BE2C (cell line): ENCODE measurements at places on chromosomes 7 and 10.
A peak's percentile ranks its signal among the peaks of the same experiment; 100 is the strongest.

- DNase-seq = no peak
Measured at GRCh38 chr10:129704225-129704624, 237.2 kb downstream of the MGMT start.

GRCh38 chr7:87426160-87426559 is 49.3 kb downstream of the ABCB4 start:
- no peak for DNase-seq

- no peak for DNase-seq
Measured at GRCh38 chr7:104603957-104604356, 275.6 kb downstream of the LHFPL3 start.

DNA sequence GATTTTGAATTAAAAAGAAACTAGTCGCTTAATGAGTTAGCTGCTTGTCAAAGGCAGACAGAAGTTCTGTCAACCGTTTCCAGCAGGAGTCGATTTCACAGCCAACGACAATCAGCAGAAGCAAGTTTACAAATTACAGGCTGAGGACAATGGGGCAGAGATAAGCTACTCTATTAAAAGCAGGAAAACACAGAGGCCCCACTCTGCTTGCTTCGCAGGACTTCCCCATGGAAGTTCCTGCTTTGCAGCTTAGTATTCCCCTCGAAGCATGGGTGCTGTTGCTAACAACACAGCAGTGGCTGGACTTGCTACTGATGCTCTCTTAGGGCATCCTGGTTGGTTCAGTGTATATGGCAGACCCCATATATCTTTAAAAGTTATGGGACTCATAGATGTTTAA is 50.8 kb upstream of the KLF6 start:
- DNase-seq = peak; percentile 53

DNA sequence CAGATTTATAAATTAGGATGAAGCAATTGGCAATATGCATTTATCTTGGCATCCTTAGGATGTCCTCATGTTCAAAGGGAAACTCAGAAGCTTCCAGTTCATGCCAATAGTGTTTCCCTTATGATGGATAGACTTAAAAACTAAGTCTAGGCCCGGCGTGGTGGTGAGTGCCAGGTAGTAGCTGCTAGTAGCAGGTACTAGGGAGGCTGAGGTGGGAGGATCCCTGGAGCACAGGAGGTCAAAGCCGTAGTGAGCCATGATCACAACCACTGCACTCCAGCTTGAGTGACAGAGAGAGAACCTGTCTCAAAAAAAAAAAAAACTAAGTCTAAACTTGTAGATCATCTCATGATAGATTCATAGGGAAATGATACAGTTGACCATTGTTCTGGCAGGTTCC is 115.0 kb downstream of the DOCK1 start:
- DNase-seq = no peak

GRCh38 chr7:12898004-12898403 is 210.6 kb downstream of the ARL4A start:
- no peak for DNase-seq

GRCh38 chr10:64450312-64450711 is 929.1 kb downstream of the REEP3 start:
- DNase-seq = no peak

DNA sequence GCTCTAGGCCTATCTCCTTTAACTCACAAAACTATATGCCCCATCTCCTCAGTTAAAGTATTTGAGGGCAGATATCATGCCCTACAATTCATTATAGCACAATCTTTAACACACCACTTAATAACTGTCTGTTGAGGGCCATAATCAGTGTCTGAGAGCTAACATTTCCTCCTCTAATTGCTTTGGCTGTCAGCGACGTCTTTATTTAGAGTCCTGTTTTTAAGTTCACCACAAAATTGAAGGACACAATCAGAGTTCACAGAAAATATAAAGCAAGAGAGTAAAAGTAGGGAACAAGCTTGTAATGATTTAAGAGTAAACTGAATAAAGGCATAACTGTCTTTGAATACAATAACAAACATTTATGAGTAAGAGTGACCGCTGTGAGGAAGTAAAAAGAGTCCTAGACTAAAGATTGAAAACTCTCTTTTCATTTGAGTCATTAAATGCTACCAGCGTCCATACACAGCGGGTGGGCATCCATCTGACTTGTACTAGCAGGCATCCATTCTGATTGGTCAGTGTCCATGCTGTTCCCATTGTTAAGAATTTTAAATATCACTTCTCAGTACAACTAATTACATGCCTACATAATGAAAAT is 38.4 kb upstream of the ABCB4 start:
- DNase-seq = no peak

DNA sequence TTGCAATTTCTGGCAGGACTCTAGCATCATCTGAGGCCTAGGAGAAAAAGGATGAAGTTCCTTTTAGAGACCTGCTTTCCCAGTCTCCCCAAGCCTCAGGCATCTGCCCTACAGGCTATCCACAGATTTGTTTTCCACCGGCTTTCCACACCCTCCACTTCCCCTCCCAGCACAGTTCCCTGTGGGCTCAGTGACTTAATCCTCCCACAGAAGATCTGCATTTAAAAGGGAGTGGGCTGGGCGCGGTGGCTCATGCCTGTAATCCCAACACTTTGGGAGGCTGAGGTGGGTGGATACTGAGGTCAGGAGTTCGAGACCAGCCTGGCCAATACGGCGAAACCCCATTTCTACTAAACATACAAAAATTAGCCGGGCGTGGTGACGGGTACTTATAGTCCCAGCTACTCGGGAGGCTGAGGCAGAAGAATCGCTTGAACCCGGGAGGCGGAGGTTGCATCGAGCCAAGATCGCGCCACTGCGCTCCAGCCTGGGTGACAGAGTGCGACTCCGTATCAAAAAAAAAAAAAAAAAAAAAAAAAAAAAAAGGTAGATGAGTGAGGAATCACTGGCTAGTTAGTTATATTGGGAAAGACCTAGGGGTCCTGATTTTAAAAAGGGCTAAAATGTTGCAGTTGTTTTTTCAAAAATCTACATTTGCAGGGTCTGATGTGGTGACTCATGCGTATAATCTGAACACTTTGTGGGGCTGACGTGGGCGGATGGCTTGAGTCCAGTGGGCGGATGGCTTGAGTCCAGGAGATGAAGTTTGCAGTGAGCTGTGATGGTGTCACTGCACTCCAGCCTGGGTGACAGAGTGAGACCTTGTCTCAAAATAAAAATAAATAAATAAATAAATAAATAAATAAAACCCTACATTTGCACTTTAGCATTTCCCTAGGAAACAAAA is 119.5 kb downstream of the BAMBI start:
- peak; percentile 36 for DNase-seq

DNA sequence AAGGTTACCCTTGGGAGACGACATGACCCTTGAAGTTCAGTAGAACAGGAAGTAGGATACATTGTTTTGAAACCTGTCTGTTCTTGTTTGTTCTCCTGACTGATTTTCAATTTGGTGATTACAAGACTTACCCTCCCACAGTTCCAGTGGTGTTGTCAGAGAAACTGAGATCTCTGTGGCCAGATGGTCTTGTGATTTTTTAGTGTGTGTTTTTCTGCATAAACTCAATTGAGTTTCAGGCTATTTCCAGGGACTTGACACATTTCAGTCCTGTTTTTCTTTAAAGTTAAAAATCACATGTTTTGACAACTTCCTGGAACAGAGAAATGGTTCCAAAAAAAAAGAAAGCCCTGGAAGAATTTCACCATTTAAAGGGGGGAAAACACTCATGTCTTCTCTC is 22.3 kb downstream of the PIK3CG start:
- DNase-seq = no peak

DNA sequence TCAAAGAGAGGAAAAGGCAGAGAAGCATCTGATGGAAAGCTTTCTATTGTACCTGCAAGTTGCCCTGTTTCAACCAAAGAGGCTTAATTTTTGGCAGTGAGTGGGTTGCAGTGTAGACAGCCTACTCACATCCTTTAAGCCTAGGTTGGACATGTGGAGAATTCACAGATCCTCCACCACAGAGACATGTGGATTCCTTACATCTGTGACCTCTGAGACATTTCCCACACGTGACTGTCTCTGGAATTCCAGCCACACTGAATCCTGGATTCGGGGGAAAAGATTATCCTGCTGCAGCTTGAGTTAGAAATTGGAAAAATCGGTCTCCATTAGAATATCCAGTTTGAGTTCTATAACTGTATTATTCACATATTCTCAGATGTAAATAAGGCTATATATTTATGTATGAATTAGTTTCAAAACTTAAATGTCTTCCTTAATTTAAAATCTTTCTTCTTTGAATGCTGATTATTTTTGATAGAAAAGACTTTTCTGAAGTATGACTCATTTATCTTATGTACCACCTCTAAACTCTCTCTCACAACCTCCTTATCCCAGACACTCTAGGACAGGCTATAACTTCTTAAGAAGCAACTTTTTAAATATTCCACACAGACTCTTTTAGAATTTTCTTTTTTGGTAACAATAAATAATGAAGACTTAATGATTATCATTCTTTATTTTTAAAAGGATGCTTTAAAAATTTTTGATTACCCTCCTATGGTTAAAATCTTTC is 123.3 kb downstream of the TWIST1 start:
- DNase-seq = no peak

GRCh38 chr7:831596-832166 is 595 bp upstream of the SUN1 start:
- DNase-seq = no peak

DNA sequence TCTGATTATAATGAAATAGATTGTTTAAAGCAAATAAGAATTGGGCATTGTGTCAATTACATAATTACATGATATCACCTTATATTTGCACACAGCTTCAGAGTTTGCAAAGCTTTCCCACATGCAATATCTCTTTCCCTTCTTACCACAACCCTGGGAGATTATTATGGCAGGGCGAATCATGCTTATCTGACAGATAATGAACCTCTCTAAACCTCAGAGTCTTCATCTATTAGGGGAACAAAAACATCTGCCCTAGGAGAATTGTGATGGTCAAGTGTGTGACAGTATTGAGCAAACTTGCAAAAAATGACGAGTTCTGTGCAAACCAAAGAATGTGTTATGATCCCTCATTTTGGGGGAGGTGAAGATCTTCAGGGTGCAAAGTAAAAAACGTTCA is 90.0 kb downstream of the MYOF start:
- no peak for DNase-seq

GRCh38 chr10:67779465-67780203 is 58.4 kb downstream of the DNAJC12 start:
- DNase-seq = peak; percentile 70

GRCh38 chr7:107206706-107207105 is 37.9 kb downstream of the HBP1 start:
- no peak for DNase-seq

DNA sequence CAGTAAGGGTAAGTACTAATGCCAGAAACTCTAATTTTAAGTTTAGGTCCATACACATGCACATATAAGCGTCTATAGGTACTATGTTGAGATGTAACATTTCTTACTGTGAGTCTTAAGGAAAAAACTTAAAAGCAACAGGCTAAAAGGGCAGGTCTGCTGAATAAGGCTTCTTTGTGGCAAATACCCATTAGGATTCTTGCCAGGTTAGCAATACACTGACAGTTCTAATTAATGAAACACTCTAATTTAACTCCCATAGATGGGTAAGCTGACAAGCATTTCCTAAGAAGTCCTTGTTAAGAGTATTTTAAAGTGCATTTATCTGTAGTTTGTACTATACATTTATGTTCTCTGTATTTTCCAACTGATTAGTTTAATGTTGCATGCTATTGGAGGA is 14.0 kb downstream of the SCRN1 start:
- no peak for DNase-seq

DNA sequence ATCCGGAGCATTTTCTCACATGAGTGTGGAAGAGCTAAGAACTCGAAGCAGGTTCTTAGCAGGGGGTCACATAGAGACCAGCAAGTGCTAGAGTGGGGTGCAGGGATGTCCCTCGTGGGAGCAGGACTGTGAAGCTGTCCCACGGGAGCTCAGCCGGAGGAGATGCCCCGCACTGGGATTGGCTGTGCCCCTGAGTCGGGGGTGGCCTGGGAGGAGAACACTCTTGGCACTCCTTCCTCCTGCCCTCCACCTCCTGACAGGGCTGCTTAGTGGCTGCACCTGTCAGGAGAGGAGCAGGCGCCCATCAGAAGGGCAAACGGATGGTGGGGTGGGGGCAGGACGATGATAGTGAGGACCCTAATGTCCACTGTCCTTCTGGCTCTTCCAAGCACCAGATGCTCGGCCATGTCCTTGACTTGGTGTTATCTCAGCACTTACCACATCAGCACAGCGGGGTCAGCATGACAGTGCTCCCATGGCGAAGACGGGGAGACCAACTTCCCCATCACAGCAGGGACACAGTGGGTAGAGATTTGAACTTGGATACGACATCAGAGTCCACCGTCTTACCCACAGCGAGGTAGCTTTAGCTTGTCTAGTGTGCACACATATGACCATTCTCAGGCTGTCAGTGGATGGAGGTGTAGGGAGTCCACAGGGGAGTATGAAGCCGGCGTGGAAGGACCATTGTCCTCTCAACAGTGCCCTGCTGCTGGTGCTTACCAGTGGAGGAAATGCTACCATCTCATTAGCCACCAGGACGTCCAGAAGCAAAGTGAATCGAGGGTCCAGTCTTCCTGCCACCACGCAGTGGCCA is 142.5 kb upstream of the SHH start:
- no peak for DNase-seq

DNA sequence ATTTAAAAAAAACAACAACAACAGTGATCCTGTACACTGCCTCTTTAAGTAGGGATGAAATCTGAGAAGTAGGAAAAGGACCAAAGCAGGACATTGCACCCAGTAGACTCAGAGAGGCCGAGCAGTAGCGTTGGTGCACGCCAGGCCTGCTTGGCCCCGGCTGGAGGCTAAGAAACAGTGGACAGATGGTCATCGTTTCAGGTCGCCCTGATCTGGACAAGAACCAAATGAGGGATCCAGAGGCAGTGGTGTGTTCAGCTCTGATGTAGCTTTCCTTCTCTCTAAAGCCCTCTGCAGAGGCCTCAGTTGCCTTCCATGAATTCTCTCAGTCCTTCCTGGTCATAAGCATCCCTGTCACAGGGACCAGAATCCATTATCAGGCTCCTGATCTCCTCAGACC is 142.2 kb upstream of the CDCA7L start:
- DNase-seq = no peak

- no peak for DNase-seq
Measured at GRCh38 chr10:132810807-132811700, 25.1 kb upstream of the NKX6-2 start.

DNA sequence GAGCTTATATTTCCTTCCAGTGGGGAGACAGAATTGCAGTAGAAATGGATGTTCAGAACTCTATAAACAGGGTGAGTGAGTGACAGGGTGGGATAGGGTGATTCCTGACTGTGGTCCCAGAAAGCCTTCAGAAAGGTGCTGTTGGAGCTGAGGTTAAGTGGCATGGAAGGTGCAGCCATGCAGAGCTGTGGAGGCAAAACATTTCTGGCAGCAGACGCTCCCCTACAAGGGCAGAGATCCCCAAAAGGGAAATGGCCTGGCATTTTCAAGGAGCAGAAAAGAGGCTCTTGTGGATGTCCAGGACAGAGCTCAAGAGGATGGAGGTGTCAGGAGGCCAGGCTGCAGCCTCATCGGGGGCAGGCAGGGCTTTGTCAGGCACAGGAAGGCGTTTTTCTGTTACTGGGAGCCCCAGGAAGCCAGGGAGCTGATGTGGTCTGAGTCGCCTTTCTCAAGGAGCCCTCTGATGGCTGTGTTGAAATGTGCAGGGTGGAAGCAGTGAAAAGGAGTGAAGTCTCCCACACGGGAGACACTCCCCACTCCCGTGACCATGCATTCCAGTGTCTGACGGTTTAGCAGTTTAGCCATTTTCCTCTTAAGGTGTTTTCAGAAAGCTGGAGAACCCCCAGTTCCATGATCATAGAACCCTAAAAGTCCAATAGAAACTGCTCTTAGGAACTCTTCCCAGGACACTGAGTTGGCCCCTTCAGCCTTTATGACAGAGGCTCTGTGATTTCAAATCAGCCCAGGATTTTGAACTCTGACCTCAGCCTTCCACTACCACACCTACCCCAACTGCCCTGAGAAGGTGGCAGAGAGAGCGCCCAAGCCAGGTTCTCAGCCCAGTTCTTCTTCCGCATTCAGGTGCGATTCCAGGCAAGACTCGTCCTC is 96.2 kb downstream of the C10orf105 start:
- no peak for DNase-seq
